ENCODE measurements at places on chromosomes 1 and 21.

DNA sequence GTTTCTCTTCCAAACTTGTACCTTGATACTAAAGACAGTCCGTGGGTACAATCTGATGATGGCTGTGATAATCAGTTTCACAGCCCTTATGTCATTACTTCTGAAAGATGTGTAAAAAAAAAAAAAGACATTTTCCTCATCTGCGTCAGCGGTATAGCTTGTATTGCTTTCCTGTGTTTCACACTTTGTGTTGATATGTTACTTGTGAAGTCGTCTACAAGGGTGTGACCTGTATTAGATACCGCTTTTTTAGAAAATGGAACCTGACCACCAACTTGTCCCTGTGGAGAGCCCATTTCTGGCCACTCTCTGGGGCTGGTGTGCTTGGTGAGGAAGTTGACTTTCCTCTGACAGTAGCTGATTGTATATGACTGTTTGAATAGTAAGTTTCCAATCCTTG lies 50.5 kb downstream of the PEX14 start:
- DNase-seq, result no peak

GRCh38 chr1:52502789-52503188 lies 50.1 kb downstream of the TUT4 start:
- DNase-seq, result no peak

DNA sequence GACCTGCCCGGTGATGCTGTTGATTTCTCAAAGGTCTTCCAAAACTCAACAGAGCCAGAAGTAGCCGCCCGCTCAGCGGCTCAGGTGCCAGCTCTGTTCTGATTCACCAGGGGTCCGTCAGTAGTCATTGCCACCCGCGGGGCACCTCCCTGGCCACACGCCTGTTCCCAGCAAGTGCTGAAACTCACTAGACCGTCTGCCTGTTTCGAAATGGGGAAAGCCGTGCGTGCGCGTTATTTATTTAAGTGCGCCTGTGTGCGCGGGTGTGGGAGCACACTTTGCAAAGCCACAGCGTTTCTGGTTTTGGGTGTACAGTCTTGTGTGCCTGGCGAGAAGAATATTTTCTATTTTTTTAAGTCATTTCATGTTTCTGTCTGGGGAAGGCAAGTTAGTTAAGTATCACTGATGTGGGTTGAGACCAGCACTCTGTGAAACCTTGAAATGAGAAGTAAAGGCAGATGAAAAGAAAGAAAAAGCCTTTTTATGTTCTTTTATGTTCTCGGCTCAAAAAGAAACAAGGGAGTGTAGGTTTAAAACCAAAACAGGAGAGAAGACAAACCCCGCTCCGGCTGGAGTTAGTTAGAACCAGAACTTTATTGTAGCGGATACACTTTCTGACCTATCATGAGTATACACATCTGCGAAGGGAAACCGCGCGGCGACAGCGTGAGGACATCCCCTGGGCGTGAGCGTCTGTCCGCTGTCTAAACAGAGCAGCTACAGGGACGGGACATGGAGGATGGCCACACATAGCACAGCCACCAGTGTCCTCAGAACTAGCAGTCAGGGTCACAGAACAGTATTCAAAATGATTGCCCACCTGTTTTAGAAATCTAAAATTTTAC lies 77.1 kb downstream of the PIK3CD start:
- peak; percentile 78 for DNase-seq

DNA sequence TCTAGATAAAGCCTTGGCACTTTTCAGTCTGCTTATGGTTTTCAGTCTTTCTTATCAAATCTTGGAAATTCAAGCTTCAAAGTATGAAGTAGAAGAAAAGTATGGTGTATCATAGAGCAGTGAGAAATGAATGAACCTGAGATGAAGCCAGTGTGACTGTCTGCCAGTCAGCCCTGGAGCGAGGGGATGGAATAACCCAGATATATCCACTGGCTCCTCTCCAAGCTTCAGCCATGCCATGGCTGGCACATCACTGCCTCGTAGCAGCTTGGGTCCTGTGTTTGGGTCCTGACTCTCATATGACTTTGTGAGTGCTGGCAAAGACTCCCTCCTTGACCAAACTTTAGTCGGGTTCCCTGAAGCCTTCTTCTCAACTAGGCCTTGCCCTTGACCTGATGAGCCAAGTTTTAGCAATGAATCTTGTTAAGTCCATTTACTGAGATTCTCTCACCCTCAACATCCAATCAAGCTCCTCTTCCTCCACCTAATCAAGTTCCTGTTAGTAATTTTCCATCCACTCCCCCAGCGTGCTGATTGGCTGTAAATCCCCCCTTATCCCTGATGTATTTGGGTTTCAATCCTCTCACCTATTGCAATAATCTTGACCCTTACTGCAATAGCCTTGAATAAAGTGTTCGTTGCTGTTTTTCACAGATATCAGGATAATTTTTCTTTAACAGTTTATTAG lies 62.5 kb upstream of the PRDX6 start:
- no peak for DNase-seq

- no peak for DNase-seq
These were observed 120.8 kb downstream of the RGS2 start for GRCh38 chr1:192929597-192929996.

DNA sequence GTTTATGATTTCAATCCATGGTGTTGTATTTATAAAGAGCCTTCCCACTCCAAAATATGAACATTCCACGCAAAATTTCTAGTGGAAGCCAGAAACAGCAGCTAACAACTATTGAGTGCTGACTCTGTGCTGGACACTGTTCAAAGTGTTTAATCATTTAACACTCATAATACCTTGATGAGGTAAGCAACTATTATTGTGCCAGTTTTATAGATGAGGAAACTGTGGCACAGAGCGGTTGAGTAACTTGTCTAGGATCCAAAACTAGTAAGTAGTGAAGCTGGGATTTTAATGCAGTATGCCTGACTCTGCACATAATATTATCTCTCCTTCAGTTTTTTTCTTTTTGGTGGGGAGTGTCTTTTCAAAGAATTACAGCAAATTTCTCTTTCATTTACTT lies 228.3 kb downstream of the SLC35F3 start:
- no peak for DNase-seq

DNA sequence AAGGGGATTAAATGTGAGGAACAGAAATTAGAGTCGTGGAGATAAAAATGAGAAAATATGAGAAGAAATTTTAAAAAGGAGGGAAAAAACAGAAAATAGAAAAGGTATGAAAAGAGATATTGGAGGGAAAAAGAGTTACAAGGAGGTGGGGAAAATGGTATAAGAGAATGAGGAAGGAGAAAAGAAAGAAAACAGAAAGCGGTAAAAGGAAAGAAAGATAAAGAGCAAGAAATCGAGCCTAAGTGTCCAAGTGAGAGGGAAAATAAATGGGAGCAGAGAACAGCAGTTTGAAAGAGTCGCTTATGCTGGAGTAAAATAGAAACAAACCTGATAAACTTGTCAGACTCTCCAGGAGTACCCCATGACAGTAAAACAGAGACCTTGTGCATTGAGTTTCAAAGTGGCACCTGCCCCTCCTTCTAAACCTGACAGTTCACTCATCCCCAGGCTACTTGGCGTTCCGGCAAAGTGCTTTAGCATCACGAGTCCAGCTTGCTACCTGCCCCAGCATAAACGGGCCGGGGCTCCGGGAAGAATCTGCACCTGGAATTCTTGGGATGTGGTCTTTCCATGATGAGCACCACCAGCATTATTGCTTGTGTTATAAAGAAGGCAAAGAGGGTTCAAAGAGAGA lies 585 bp downstream of the NEGR1 start:
- no peak for DNase-seq

GRCh38 chr1:3056641-3057040 lies 12.4 kb upstream of the PRDM16 start:
- no peak for DNase-seq

DNA sequence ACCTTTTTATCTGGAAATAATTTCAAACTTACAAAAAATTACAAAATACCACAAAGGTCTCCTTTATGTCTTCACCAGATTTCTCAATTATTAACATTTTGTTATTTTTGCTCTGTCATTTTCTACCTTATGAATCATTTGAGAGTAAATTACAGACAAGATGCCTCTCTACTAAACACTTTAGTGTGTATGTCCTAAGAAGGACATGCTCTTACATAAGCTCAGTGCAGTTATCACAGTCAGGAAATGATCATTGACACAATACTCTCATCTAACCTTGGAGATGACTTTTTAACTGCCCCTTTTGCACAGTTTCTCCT lies 378.9 kb upstream of the RUNX1 start:
- no peak for DNase-seq

GRCh38 chr1:4880626-4881025 lies 226.2 kb downstream of the AJAP1 start:
- DNase-seq, result no peak

All from stimulated activated CD4-positive, alpha-beta T cell treated with anti-CD3 and anti-CD28 coated beads, Interleukin-4, amount 100 ng/mL, for 24 hours (primary cell).